Activated naive CD4-positive, alpha-beta T cell treated with anti-CD3 and anti-CD28 coated beads for 36 hours (primary cell): ENCODE measurements at places on chromosomes 12 and 14. TPM values are rescaled to one million over a fixed set of nuclear protein-coding genes. Genes with fewer than 3 reads are reported as not detected.
A peak's percentile ranks its signal among the peaks of the same experiment; 100 is the strongest.

ZDHHC22 gene
- not detected for total RNA-seq

DNA sequence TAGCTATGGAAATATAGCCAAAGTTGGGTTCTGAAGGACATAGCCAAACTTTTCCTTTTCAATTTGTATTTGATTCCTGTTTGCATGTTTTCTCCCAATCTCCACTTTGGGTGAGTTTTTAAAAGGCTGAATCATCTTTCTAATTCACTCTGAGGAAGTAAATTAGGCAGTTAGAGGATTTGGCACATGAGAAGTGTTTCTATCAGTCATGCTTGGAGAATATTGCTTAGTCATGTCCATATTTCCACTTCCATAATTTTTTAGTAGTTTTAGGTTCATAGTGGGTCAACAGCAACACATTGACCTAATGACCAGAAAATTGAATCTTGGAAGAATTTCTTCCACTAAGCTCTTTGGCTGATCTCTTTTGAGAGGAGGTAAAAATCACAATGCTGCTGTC is 21.8 kb downstream of the IRAK3 start:
- no peak for DNase-seq

DNA sequence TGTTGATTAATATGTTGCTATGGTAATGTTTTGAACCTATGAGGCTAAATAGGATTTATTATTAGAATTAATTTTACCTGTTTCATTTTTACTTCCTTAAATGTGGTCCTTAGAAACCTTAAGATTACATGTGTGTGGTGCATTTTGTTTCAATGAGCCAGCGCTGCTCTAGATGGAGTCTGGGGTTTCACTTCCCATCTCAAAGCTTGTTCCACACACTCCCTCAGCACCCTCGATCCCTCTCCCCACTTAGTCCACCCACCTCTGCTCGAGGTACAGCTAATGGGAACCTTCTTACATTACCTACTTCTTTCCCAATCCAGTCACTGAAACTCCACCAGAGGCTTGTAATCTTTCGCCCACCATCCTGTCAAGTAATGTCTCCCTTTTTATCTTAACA is 205.2 kb downstream of the PAX9 start:
- no peak for DNase-seq

- peak; percentile 54 for DNase-seq
Observed at GRCh38 chr14:73759183-73759713, 45.1 kb upstream of the PNMA1 start.

- peak; percentile 40 for DNase-seq
Observed at GRCh38 chr12:77133566-77133965, 68.2 kb upstream of the E2F7 start.

C12orf42 gene
- not detected for total RNA-seq

NGB gene
- not detected for total RNA-seq
